ENCODE measurements at places on chromosomes 5 and 9. TPM values are rescaled to one million over a fixed set of nuclear protein-coding genes. Genes with fewer than 3 reads are reported as not detected.

Gene INSYN2B
- polyA plus RNA-seq, result 2.3 TPM

Gene TAF11L5
- polyA plus RNA-seq, result not detected

Gene FOXD4L3
- polyA plus RNA-seq, result not detected

Gene IL7R
- polyA plus RNA-seq, result 0.63 TPM

Gene WDR31
- 2.8 TPM for polyA plus RNA-seq

Gene PCSK5
- 17.5 TPM for polyA plus RNA-seq

Gene MSX2
- 0.10 TPM for polyA plus RNA-seq

Gene SPATA31E1
- polyA plus RNA-seq, result not detected

Gene PCDHB6
- 3.7 TPM for polyA plus RNA-seq

Gene DMRTA1
- 2.0 TPM for polyA plus RNA-seq

Gene SPARC
- 8,726 TPM for polyA plus RNA-seq

Gene CCL19
- polyA plus RNA-seq, result not detected

Gene GDF9
- polyA plus RNA-seq, result 2.1 TPM

Gene SLC36A2
- 8.9 TPM for polyA plus RNA-seq

Gene TCOF1
- 26.1 TPM for polyA plus RNA-seq

Gene RARS1
- polyA plus RNA-seq, result 87.2 TPM

Gene CAMLG
- polyA plus RNA-seq, result 66.7 TPM

Gene BARHL1
- not detected for polyA plus RNA-seq

Gene ADRB2
- 0.23 TPM for polyA plus RNA-seq

Gene PPP2R2B
- 17.0 TPM for polyA plus RNA-seq

Gene C9orf153
- polyA plus RNA-seq, result 0.29 TPM

Gene SLC6A19
- 60.5 TPM for polyA plus RNA-seq

Gene TNFSF8
- 0.62 TPM for polyA plus RNA-seq

Gene COL15A1
- 25.2 TPM for polyA plus RNA-seq

Gene OR13C8
- polyA plus RNA-seq, result not detected

Gene PDZD2
- 27.0 TPM for polyA plus RNA-seq

Gene ENTREP1
- polyA plus RNA-seq, result 3.3 TPM

Gene TAL2
- polyA plus RNA-seq, result 1.4 TPM

Gene PTCH1
- polyA plus RNA-seq, result 36.1 TPM

Gene KIF24
- 6.0 TPM for polyA plus RNA-seq

Gene CACFD1
- polyA plus RNA-seq, result 16.6 TPM

Gene FAXDC2
- polyA plus RNA-seq, result 36.5 TPM

Gene SPATA9
- polyA plus RNA-seq, result 1.7 TPM

Gene GABRA1
- polyA plus RNA-seq, result not detected

Gene LCN9
- not detected for polyA plus RNA-seq

Gene IFNA21
- 0.15 TPM for polyA plus RNA-seq

Gene SAXO1
- polyA plus RNA-seq, result 0.46 TPM

Gene ORM2
- 0.35 TPM for polyA plus RNA-seq

Gene ENG
- 76.1 TPM for polyA plus RNA-seq

Gene LTC4S
- 4.6 TPM for polyA plus RNA-seq

Gene PCA3
- polyA plus RNA-seq, result 0.11 TPM

Gene RNF44
- 79.0 TPM for polyA plus RNA-seq

Gene ACOT12
- 0.78 TPM for polyA plus RNA-seq

Gene ARID3C
- 0.11 TPM for polyA plus RNA-seq

Gene NEURL1B
- 15.4 TPM for polyA plus RNA-seq

Gene HAVCR2
- 5.4 TPM for polyA plus RNA-seq

Gene NSD1
- polyA plus RNA-seq, result 58.0 TPM

All from left renal pelvis (tissue), 4 donors.